ENCODE measurements at places on chromosomes 16 and 17.

DNA sequence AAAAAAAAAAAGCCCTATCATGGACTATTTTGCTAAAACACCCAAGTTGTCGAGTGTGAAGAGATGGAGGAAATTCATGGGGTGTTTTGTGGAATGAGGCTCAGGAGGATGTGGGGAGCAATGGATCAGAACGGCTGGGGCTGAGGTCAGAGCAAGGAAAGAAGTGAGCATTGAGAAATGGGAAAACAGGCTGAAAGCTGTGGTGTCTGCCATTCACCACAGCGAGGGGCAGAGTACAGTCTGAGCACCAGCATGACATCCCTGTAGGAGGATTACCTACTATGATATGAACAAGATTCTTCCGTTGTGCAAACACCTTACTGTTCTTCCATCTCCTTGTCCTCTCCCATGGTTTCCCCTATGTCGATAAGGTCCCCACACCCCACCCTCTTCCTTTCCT, 193.1 kb downstream of the TMEM114 start:
- no peak for DNase-seq

DNA sequence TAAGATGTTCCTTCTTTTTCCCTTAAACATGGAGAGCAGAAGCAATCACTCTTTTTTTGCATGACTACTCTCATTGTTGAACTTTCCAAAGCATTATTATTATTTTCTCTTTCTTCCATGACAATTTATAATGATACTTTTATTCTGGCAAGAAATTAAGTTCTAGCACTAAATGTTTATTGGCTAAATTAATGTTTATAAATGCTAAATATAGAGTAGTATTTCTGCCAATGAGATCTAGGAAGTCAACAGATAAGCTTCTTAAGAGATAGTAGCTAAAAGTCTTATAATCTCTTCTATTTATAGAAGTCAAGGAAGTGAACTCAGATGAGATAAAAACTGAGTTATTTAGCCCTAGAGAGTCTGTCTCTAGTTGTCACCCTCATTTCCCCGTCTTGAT, 920.1 kb downstream of the KCNJ2 start:
- DNase-seq, result no peak

- no peak for DNase-seq
Measured at GRCh38 chr17:18362698-18363100, 651 bp downstream of the SHMT1 start.

DNA sequence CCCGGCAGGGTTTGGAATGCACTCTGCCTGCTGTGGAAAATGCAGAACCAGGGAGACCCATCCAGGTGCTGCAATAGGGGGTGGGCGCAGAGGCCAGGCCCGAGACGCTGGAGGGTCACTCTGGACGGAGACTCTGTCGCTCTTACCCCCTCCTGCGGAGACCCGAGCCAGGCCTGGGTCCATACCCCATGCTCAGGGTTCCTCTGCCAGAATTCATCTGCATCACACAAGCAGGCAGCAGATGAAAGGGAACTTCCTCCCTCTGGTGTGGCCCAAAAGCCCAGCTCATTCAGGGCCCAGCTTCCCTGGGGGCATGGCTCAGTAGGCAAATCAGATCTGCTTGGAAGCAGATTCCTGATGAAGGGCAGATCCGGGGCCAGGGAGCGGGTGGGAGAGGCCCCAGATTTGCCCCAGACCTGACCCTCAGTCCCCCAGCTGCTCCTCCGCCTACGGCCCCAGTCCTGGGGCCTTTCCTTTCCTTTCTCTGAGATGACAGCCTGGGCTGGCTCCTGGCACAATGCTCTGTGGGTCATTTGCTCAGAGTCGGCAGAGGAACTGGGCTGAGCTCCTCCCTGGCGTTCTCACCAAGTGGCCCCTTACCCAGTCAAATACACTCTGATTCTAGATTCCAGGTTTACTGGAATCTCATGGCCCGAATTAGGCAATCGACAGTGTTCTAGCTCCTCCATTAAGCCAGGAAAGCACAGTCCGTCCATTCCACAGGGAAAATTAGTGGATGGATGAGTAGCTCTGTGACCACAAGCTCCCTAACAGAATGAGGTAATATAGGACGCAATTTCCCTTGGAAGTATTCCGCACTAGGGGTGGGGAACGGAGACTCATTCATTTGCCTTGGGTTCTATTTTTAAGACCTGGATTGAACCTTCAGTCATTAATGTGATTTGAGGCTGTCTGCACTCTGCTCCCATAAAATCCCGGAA, 19.1 kb upstream of the RASD1 start:
- no peak for DNase-seq

GRCh38 chr17:76582660-76583059, 3.0 kb downstream of the ST6GALNAC2 start:
- DNase-seq, result no peak

All from naive thymus-derived CD4-positive, alpha-beta T cell (primary cell).